ENCODE measurements at places on chromosomes 3 and 15.

DNA sequence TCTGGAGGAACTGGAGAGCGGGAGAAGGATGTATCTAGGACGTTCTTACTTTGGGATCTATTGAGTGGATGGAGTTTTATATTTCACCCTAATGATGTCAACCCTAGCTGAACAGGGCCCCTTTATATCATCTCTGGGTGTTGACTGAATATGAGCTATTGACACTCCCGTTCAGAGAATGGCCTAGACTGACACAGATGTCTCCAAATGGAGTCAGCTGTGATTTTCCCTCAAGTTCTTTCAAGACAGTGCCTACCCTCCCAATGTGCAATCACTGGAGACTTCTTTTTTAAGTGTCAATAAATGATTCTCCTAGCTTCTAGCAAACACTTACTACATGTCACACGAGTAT is 63.8 kb downstream of the FRMD4B start:
- no peak for DNase-seq

GRCh38 chr15:67121644-67122605 is 56.5 kb downstream of the SMAD3 start:
- DNase-seq: no peak

DNA sequence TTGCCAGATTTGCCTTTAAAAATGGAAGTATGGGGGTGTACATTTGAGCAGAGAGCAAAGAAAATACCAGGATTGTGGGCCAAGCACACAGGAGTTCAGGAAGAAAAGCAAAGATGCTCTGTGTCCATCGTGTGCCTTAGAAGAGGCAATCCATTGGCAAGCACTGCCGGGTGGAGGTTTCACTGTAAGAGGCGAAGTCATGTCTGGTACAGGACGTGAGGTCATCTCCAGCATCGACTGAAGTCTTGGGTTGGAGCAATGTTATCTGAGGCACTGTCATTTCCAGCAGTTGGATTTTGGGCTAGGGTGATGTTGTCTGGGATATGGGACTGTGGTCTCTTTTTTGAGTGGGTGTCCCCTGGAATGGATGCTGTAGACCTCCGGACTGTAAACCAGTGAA is 4.8 kb upstream of the RGMA start:
- DNase-seq: no peak

- DNase-seq: no peak
Observed at GRCh38 chr3:123635717-123636116, 50.9 kb upstream of the HACD2 start.

DNA sequence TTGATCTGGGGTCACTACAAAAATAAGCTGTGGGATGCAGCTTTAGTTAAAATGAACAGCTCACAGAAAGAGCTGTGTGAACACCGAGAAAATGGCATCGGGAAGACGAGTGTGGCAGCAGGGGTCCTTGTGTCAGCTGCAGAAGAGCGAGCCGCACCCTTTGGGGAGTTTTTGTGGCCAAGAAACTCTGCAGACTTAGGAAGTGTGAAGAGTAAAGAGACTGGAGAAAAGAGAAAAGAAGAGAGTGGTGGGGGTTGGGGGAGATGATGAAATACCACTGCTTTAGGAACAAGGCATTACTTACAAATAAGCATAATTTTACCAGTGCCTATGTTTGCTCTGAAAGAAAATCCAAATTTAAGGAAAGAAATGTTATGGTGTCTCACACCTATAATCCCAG is 147.8 kb downstream of the LRRC28 start:
- DNase-seq: no peak

- DNase-seq: no peak
Observed at GRCh38 chr3:28294667-28295413, 53.4 kb downstream of the CMC1 start.

DNA sequence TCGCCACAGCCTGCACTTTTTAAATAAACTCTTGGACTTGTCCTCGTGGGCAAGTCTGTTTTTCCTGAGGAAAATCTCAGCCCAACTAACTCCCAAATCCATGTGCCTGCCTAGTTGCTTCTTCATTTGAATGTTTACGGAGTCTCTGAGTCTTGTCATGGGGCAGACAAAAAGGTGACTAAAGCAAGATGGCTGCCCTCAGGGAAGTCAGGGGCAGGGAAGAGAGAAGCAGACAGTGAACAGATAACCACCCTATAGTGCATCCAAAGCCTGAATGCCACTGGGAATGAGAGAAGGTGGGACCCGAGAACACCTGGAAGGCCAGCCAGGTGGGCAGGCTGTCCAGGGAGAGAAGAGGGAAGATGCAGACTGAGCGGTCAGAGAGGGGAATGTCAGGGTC is 21.4 kb downstream of the CCDC12 start:
- no peak for DNase-seq

DNA sequence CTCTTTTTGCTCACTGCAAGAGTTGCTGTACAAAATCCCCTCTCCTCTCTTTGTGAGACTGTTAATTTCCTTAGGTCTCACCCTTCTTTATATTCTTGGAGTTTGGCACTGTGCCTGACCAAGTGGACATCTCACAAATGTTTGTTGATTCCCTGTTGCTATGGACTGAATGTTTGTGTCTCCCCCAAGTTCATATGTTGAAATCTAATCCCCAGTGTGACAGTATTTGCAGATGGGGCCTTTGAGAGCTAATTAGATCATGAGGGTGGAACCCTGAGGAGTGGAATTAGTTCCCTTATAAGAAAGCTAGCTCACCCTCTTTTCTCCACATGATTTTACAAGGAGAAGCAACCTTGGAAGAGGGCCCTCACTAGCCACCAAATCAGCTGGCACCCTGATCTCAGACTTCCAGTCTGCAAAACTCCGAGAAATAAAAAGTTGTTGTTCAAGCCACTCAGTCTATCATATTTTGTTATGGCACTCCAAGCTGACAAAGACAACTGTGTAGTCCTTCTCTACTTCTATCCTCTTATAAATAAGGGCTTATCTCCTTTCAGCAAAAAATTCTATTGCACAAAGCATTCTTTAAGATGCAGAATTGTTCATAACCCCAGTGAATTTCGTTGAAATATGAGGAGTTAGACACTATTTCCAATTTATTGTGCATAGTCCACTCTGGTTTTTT is 65.5 kb upstream of the NPHP3 start:
- no peak for DNase-seq

DNA sequence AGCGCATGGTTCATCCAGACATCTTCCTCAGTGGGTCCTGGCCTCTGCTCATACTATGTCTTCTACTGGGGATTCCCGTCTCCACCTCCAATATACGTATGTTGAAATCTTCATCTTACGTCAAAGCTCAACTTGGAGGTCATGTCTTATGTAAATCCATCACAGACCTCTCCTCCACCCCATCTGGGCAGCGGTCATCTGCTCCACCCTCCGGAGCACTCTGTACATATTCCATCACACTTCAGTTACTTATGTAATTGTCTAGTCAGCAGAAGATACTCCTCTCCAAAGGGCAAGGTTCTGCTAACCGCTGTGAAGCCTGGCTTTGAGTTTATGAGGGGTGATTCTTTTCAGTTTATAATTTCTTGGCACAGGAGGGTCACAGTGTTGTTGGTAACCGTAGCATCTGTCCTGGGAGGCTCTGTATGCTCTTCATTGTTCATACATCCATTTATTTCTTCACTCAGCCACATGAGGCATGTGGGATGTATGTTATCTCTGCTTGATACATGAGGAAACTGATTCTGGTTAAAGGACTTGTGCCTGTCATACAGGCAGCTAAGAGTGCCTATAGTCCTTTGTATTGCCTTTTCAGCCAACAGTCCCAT is 22.1 kb downstream of the MAP2K1 start:
- no peak for DNase-seq

GRCh38 chr15:60620708-60621107 is 141.8 kb upstream of the ICE2 start:
- no peak for DNase-seq

DNA sequence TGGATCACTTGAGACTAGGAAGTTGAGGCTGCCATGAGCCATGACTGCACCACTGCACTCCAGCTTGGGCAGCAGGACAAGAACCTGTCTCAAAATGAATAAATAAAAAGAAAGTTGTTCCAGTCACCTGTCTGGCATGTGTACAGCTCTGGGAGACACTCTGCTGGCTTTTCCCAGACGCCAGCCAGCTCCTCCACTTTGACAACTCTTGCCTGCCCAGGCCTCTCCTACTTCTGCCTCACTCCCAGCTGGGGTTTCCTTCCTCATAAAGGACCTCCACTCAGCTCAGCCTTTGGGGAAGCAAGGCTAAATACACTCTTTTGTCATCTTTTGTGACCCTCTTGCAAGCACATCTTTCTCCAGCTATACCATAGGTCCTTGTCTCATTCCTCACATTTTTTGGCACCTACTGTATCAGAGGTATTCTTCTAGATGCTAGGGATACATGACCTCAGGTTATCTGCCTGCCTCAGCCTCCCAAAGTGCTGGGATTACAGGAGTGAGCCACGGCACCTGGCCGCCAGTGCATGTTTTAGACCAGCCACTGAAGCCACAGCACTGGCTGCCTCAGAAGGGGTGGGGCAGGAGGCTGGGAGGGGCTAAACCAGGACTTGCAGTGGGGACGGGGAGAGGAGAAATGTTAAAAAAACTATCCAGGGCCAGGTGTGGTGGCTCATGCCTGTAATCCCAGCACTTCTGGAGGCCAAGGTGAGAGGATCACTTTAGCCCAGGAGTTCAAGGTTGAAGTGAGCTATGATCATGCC is 10.0 kb upstream of the ELP6 start:
- DNase-seq: no peak

GRCh38 chr3:14461748-14462324 is 59.4 kb downstream of the SLC6A6 start:
- no peak for DNase-seq

GRCh38 chr3:18512007-18512406 is 86.9 kb upstream of the SATB1 start:
- no peak for DNase-seq

GRCh38 chr3:172669021-172669420 is 41.8 kb downstream of the NCEH1 start:
- no peak for DNase-seq

- no peak for DNase-seq
Observed at GRCh38 chr15:74173380-74174218, at the start of gene ISLR. Gene ISLR, plus strand, starts transcription at chr15:74173710. Its CDS starts 1,149 bp downstream, at chr15:74174859.
